Activated CD4-positive, alpha-beta T cell treated with anti-CD3 and anti-CD28 coated beads, Interleukin-2, amount 10 ng/mL, durations not matched to agents 7 days and 5 days (primary cell): ENCODE measurements at places on chromosomes 3 and 15.

GRCh38 chr3:101303089-101303731 is 17.2 kb downstream of the IMPG2 start:
- DNase-seq = no peak

- DNase-seq = no peak
Observed at GRCh38 chr3:44963571-44964325, 12.2 kb downstream of the ZDHHC3 start.

- DNase-seq = peak; percentile 61
Observed at GRCh38 chr15:77107531-77108355, 36.8 kb upstream of the TSPAN3 start.

- no peak for DNase-seq
Observed at GRCh38 chr3:106276151-106276550, 407.3 kb upstream of the CBLB start.

GRCh38 chr15:62933386-62933785 is 109.2 kb upstream of the TPM1 start:
- no peak for DNase-seq

DNA sequence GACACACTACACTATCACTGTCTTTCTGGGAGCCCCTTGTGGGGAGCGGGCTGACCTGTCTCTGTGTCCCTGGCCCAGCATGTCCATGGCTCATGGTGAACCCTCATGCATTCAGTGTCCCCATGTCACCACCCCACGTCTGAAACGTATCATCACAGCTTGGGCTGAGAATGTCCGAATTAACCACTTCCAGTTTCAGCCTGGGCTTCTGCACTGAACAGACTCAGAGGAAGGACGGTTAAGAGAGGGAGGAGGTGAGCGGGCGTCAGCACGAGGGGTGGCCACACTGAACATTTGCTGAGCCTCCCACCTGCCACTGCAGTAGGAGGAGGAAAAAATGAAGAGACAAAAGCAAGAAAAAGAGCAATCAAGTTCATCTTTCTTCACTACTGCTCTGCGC is 30.5 kb downstream of the ATP2B2 start:
- DNase-seq = no peak

GRCh38 chr3:77348244-77348855 is 308.5 kb downstream of the ROBO2 start:
- DNase-seq = no peak

- DNase-seq = no peak
Observed at GRCh38 chr3:187899246-187899645, 154.0 kb upstream of the BCL6 start.

DNA sequence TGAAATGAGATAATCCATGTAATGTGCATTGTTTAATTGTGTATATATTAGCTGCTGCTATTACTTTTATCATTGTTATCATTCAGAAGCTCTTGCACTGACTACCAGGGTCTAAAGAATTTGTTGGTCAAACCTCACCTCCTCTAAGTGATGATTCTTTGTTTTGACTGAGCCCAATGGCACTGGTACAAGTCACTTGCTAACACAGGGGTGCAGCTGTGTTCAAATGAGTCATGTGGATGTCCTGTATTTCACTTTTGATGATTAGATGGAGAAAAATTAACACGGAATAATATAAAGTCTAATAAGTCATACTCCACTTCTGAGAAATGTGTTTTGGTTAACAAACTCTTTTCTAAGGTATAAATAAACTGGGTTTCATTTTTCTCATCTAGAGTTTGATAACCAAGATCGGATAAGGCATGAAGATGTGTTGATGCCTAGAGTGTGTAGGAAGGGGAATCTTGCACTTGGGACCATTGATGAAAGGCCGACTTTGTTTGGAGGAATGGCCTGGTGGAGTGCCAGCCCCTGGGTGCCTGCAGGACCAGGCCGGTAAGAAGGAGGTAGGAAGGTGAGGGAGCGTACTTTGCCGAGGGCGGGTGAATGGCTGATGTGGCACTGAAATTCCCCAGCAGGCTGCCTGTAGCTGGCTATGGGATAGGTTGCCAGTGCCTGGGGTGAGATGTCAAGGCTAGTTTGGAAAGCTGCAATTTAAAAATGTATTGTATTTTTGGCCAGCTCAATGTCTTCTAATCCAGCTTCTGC is 244.7 kb upstream of the ZPLD1 start:
- no peak for DNase-seq

- no peak for DNase-seq
Observed at GRCh38 chr15:73978896-73979295, 13.2 kb downstream of the STOML1 start.

GRCh38 chr3:157117875-157118654 is 41.9 kb downstream of the CCNL1 start:
- no peak for DNase-seq

GRCh38 chr3:122515870-122516269 is 1.1 kb upstream of the KPNA1 start:
- DNase-seq = no peak

DNA sequence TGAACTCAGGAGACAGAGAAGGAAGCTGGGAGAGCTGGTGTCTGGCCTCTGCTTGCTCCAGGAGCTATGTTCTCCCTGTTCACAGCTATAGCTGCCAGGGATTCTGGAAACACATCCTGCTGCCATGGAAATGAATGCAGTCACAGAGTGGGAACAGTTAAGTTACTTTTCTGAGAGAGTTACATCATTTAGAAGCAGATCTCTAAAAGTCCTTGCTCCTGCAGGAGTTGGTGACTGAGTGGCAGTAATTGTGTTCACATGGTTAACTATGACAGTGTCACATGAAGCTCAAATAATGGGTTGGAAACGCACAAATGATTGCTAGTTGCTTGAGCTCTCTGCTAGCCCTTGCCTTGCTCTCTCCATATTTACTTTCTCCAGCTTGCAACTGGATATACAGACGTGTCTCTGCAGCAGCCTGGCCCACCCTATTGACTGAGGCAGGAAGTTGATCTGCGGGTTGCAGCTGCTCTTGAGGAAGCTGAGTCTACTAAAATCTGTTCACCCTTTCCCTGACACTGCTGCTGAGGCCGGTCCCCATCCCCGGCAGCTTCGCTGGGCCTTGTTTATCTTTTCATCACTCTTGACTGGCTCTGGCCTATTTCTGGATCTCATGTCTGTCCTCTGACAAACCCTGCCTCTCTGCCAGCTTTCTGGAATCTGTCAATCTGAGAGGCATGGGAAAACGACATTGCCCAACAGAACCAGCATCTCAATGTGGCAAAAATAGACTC is 16.7 kb upstream of the ISLR start:
- peak; percentile 17 for DNase-seq

- no peak for DNase-seq
Observed at GRCh38 chr3:46130631-46131310, 77.3 kb downstream of the CCR1 start.

DNA sequence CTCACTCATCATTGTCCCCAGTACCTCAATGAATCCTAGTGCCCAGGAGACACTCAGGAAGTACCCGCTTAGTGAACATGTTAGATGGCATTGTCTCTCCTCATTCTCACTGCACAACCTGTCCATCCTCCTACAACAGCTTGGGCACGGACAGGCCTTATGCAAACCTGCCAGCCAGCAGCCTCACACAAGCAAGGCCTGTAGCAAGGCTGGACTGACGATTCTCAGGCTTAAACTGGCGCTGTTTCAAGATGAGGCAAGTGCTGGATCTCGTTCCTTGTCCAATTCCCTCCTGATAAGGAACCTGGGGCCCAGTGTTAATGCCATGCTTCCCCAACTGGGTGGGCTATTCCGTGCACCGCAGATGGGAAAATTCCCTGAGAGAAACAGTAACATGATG is 59.0 kb downstream of the CDCP1 start:
- no peak for DNase-seq

DNA sequence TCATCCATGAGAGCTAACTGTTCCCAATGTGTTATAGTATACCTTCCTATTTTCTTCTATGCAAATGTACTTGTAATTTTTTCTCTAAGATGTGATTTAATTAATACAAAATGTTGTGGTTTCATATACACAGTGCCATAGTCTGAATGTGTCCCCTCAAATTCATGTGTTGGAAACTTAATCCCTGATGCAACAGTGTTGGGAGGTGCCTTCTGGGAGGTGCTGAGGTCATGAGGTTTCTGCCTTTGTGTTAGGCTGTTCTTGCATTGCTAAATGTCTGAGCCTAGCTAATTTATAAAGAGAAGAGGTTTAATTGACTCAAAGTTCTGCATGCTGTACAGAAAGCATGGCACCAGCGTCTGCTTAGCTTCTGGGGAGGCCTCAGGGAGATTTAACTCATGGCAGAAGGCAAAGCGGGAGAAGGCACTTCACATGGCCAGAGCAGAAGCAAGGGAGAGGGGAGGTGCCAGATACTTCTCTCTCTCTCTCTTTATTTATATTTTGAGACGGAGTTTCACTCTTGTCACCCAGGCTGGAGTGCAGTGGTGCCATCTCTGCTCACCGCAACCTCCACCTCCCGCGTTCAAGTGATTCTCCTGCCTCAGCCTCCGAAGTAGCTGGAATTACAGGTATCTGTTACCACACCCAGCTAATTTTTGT is 34.7 kb upstream of the BNIP2 start:
- DNase-seq = no peak

- DNase-seq = no peak
Observed at GRCh38 chr3:150314248-150315004, 93.7 kb upstream of the TSC22D2 start.

GRCh38 chr3:9767418-9767817 is 2.3 kb downstream of the CAMK1 start:
- DNase-seq = no peak

DNA sequence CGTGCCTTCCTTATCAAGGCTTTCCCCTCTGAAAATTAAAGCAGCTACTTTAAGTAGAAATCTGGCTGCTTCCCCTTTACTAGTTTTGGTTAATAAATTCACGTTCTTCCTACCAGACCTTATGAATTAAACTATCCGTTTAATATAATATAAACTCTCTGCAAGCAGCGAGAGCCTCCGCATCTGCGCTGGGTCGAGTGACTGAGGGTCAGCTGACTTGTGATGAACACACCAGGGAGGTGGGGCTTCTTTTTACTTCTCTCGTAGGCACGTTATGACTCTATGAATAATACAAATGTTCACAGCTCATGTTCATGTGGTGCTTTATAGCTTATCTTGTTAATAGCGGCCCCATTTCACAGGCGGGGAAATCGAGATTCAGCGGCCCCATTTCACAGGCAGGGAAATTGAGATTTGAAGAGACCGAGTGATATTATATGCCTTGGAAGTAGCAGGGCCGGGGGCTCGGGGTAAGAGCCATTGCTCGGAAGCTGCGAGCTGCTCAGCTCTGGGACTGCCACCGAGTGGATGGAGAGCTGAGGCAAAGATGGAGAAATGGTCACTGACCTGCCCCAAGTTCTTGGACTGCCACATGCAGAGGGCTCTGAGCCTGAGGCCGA is 8.3 kb downstream of the MUC4 start:
- DNase-seq = no peak

GRCh38 chr15:41566121-41566885 is 7.3 kb downstream of the TYRO3 start:
- no peak for DNase-seq

- no peak for DNase-seq
Observed at GRCh38 chr3:34646911-34647460, 848.6 kb downstream of the PDCD6IP start.

- no peak for DNase-seq
Observed at GRCh38 chr3:159776779-159777178, 211.9 kb upstream of the IL12A start.

- DNase-seq = no peak
Observed at GRCh38 chr15:69375151-69375790, 38.9 kb upstream of the KIF23 start.

- no peak for DNase-seq
Observed at GRCh38 chr3:140273542-140274195, 338.7 kb downstream of the CLSTN2 start.

GRCh38 chr3:15520185-15520584 is 1.3 kb downstream of the COLQ start:
- no peak for DNase-seq

DNA sequence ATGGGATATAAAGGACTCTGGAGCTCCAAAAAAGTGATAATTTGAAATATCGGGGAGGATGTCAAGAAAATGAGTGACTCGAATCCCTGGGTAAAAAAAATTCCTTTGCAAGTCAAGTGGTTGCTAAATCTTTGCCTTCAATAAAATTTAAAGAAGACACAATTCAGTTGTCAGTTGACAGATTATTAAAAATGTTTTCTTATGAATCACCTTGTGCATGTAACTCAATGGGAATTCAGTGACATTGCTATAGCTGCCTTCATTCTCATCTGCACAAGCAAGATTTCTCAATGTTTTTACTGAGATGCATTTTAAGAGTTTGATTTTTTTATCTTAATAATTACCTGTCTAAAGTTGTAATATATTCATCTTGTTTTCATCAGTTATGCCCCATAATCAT is 264.0 kb upstream of the IL12A start:
- no peak for DNase-seq

GRCh38 chr3:178146406-178146831 is 389.8 kb upstream of the KCNMB2 start:
- DNase-seq = no peak

- DNase-seq = no peak
Observed at GRCh38 chr3:112115161-112115739, 17.8 kb downstream of the GCSAM start.

- no peak for DNase-seq
Observed at GRCh38 chr3:60931452-60931851, 319.8 kb downstream of the FHIT start.

GRCh38 chr15:28931828-28932227 is 46.1 kb downstream of the APBA2 start:
- no peak for DNase-seq

DNA sequence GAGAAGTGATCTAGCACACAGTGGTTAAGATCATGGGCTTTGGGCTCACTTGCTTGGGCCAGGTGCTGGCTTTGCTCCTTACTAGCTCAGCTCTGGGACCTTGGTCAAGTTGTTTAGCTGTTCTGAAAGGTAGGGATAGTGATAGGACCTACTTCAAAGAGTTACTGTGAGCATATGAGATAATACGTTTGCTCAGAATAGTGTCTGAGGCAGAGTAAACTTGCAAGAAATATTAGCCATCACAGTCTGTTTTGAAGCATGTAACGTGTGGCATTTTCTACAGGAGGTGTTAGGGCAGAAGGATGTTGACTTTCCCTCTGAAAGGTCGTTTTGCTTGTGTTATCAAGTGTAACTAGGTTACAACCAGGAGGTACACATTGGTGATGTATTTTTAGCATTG is 34.5 kb upstream of the NFKBIZ start:
- DNase-seq = no peak

DNA sequence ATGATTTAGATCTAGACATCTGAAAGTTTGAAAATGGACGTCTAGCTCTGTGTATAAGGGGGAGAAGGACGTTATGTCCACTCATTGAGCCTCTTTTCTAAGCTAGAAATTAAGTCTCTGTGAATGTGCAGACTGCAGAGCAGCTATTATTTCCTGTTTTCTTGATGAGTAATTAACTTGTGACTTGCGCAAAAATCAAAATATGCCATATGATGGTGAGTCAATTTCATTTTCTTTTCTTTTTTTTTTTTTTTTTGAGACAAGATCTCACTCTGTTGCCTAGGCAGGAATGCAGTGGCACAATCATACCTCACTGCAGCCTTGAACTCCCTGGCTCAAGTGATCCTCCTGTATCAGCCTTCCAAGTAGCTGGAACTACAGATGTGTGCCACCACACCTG is 14.1 kb downstream of the LACTB start:
- DNase-seq = no peak
